GM13976 (cell line): ENCODE measurements at places on chromosomes 5 and 9.

DNA sequence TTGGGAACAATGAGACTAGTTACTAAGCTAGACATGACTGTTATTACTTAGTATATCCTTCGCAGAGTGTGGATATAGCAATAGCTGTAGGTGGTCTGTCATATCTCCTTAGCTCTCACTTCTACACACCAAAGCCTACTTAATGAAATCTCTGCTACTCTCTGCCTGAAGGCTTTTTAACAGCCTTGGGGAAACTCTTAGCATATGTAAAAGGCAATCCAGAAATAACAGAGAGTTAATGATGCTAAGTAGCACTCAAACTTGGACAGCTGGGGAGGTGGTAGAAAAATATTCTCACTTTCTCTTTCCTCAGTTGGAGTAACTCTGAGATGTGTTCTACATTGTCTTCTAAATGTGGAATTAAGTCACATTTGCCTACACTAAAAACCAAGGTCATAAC is 30.2 kb upstream of the C6 start:
- DNase-seq: no peak

DNA sequence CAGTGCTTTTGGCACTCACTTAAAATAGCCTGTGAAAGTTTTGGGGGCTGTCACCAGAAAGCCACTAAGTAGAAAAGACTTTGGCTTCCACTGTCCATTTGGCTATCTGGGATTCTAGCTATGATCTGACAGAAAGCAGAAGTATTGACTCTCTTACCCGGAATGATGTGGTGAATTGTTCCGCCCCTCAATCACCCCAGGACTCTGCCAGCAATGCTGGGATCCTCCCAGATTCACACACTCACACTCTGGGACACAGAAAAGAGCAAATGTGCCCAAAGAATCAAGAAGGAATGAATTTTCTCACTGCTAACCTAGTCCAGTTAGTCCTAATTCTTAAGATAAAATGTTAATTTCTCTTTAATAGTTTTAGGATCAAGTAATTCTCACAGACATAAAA is 576.9 kb downstream of the BNC2 start:
- DNase-seq: no peak

GRCh38 chr5:36717131-36717695 is 110.8 kb downstream of the SLC1A3 start:
- DNase-seq: no peak

GRCh38 chr5:55223812-55224240 is 3.3 kb downstream of the MCIDAS start:
- DNase-seq: no peak

GRCh38 chr9:128098297-128099230 is 29.0 kb downstream of the PTGES2 start:
- DNase-seq: no peak

DNA sequence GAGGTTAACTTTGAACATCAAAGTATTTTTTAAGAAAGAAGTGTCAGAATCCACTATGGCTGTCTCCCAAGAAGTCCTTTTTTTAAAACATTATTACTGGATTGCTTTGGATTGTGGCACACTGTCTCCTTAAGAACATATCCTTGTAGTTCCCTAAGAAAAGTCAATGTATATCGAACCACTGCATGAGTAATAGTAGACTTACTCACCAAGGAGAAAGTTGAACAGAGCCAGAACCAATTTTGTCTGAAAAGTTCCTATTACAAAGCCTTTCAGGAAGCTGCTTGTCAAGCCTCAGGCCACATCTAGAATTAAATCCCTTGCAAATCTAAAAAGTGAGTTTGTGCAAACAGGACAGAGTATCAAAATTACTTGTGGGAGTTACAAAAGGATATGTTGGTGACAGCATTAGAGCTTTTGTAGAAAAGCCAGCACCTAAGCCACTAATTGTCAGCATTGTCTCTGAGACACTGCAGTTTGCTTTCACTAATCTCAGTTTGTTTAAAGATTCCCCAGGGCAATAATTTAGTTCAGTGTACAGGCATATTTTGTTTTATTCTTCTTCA is 195.4 kb downstream of the MPDZ start:
- no peak for DNase-seq

GRCh38 chr5:14149672-14150274 is 6.6 kb downstream of the TRIO start:
- DNase-seq: no peak

GRCh38 chr9:88722753-88723152 is 187.8 kb downstream of the NXNL2 start:
- DNase-seq: no peak

DNA sequence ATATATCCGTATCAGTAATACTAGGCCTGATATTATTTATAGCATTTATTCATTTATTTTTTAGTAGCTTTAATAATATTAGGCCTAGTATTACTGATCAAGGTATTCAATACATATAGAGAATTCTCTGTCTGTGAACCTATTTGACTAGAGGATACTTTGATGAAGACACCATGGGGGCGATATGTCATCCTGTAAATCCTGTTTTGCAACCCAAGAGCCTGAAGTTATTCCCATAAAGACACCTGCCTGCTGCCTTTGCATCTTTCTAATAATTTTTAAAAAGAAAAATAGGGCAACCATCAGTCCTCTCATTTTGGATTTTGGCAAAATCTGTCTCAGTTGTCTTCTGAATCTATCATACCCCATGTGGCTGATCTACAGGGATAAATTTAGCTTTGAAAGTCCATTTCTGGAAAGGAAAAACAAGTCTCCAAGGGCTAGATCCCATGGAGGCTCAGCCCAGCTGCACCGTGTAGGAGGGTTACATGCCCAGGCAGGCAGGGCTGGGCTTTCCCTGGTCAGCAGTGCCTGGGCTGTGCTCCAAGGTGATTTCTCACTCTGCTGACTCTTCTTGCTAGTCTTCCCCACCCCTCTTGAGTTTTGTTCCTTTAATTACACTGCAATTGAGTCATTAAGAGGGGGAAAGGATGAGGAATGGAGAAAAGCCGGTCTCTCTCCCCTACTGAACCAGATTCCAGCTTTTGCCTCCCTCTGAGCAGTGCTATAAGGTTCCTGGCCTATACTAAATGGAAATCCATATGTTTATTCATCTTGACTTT is 169.0 kb downstream of the TRIM32 start:
- no peak for DNase-seq

- no peak for DNase-seq
These were observed 159.4 kb upstream of the NR3C1 start for GRCh38 chr5:143562935-143563334.

GRCh38 chr5:173191561-173191960 is 43.4 kb downstream of the NKX2-5 start:
- DNase-seq: no peak

- no peak for DNase-seq
These were observed 7.4 kb downstream of the KIF12 start for GRCh38 chr9:114091711-114092110.

- no peak for DNase-seq
These were observed 4.9 kb upstream of the PGGT1B start for GRCh38 chr5:115267617-115268016.

DNA sequence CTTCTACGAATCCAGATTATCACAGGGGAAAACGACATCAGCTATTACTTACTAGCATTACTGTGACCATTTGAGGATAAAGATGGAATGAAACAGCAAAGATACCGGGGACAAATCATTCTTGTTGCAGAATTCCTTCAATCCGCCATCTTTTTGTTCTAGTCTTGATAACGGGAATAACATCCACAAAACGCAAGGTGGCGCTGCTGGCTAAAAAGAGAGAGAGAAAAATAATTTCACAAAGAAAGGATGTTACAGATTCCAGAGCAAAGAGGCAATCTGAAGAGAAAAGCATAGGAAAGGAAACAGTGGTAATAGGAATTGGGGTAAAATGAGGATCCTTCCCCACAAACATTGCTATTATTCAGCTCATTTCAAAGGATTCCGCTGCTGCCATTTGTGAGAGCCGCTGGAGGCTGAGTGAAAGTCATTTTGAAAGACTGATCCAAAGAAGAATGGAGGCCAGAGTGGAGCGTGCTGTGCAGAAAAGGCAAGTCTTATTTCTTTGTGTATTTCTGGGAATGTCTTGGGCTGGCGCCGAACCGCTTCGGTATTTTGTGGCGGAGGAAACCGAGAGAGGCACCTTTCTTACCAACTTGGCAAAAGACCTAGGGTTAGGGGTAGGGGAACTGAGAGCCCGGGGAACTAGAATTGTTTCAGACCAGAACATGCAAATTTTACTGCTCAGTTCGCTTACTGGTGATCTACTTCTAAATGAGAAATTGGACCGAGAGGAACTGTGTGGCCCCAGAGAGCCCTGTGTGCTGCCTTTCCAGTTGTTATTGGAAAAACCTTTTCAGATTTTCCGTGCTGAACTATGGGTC is at the start of gene PCDHB7:
PCDHB7 (plus strand) TSS at position 264 of the 824 bp plus-strand sequence; CDS start at position 456, 192 bp downstream.
- DNase-seq: no peak

DNA sequence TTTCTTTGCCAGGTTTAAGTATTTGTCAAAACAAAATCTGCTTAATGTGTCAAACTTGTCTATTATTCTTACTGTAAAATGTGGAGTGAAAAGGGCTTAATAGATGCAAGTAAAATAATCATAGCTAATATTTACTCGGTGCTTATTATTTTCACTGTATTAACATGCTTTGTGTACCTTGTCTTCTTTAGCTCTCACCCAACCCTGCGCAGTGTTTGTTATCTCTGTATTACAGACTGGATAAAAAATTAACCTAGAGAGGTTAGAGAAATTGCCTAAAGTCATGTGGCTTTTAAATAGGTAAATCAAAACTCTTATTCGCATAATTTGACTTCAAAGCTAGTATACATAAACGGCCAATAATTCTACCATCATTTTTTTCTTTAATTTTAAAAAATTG is 1864.8 kb downstream of the MAT2B start:
- no peak for DNase-seq

- peak; percentile 76 for DNase-seq
These were observed 21.5 kb upstream of the ZBTB34 start for GRCh38 chr9:126838895-126839294.

DNA sequence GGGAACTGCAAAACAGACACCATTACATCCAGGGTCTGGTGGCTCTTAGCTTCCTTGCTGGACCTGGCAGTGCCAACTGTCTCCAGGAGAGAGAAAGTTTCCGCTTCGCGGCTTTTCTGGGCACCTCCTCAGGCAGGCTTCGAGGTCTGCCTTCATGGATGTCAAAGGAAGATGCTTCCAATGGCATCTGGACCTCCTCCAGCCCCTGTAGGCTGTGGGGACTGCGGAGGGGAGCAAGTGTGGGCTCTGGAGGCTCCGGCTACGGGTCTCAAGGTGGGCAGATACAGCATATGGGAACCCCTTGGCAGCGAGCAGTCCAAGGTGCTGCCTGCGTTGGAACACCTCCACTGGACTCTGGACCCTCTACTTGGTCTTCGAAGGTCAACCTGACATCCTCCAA is 6.0 kb downstream of the C9orf50 start:
- no peak for DNase-seq

GRCh38 chr5:40406741-40407211 is 272.9 kb upstream of the PTGER4 start:
- no peak for DNase-seq

- no peak for DNase-seq
These were observed 50.7 kb downstream of the PRRC1 start for GRCh38 chr5:127568166-127568565.

- no peak for DNase-seq
These were observed 2.0 kb downstream of the PPP3R2 start for GRCh38 chr9:101592788-101593187.

DNA sequence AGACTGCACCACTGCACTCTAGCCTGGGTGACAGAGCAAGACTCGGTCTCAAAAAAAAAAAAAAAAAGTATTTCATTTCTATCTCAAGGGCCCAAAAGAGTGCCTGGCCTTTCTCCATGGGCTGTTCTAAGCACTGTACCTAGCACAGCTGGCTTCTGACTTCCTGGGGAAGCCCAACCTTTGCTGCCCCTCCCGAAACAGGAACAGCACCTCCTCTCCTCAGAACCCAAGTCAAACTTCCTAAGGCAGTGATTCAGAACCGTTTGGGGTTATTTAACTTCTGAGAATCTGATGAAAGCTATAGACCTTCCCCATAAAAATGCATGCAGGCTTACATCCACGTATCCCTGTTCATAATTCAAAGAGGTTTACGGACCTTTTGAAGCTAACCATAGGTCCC is 57.8 kb downstream of the NRG2 start:
- no peak for DNase-seq

DNA sequence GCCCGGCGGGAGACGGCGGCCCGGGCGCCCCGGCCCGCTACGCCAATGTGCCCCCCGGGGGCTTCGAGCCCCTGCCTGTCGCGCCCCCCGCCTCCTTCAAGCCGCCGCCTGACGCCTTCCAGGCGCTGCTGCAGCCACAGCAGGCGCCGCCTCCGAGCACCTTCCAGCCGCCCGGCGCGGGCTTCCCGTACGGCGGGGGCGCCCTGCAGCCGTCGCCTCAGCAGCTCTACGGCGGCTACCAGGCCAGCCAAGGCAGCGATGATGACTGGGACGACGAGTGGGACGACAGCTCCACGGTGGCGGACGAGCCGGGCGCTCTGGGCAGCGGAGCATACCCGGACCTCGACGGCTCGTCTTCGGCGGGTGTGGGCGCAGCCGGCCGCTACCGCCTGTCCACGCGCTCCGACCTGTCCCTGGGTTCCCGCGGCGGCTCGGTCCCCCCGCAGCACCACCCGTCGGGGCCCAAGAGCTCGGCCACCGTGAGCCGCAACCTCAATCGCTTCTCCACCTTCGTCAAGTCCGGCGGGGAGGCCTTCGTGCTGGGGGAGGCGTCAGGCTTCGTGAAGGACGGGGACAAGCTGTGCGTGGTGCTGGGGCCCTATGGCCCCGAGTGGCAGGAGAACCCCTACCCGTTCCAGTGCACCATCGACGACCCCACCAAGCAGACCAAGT is 723 bp downstream of the SNX18 start:
- peak; percentile 78 for DNase-seq

- DNase-seq: no peak
These were observed 101.7 kb downstream of the ADRB2 start for GRCh38 chr5:148928141-148928540.

- no peak for DNase-seq
These were observed 1180.4 kb downstream of the CDH9 start for GRCh38 chr5:25858019-25858418.

GRCh38 chr9:112849363-112849922 is 41.2 kb downstream of the SLC46A2 start:
- no peak for DNase-seq

DNA sequence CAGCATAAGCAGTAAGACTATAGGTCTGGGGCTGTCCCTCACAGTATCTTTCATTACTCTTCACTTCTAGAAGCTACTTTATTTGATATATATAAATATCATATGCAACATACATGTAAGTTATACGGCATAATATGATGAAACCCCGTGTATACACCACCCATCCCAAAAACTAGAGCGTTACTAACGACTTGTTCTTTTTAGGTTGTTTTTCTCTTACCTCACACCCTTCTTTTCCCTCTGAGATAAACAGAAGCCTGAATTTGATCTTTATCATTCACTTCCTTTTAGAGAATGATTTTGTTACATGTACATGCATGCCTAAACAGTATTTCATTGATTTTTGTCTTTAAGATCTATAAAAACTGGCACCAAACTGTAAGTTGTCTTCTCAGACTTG is 3.7 kb downstream of the TRMO start:
- no peak for DNase-seq
